ENCODE measurements at places on chromosomes 4 and X.

- no peak for DNase-seq
These were observed 24.1 kb downstream of the MAP7D3 start for GRCh38 chrX:136227074-136227473.

- DNase-seq: no peak
These were observed 442.8 kb upstream of the ZFP42 start for GRCh38 chr4:187552781-187553180.

GRCh38 chr4:86910369-86910768 lies 18.1 kb upstream of the C4orf36 start:
- DNase-seq: no peak

GRCh38 chr4:25783126-25783525 lies 79.7 kb downstream of the SEL1L3 start:
- no peak for DNase-seq

DNA sequence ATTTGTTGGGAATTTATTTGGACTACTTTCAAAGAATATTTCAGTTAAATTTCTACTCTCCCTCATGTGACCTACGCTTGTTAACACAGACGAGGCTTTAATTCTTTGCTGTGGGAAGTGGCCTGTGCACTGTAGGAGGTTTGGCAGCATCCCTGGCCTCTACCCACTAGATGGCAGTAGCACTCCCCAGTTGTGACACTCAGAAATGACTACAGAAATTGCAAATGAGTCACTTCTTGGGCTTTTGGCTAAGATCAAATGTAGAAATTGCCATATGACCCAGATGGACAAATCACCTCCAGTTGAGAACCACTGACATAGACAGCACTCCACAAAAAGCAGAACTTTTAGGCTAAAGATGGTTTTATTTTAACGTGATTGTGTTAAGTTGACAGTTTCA lies 22.1 kb downstream of the PIR start:
- DNase-seq: peak; percentile 36

DNA sequence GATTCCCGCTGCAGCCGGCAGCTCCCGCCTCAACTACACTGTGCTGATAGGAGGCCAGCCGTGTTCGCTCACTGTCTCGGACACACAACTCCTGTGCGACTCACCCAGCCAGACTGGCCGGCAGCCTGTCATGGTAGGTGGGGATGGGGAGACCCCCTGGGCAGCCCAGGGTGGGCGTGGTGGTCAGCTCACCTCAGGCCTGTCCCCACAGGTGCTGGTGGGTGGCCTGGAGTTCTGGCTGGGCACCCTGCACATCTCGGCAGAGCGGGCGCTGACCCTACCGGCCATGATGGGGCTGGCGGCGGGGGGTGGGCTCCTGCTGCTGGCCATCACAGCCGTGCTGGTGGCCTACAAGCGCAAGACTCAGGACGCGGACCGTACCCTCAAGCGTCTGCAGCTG lies 9.5 kb downstream of the PLXNA3 start:
- DNase-seq: no peak
